ENCODE measurements at places on chromosomes 1 and 21. TPM values are rescaled to one million over a fixed set of nuclear protein-coding genes. Genes with fewer than 3 reads are reported as not detected.

- no peak for DNase-seq
Measured at GRCh38 chr1:151993084-151993733, 450 bp downstream of the S100A10 start.

- DNase-seq, result no peak
Measured at GRCh38 chr1:93614541-93614940, 67.1 kb downstream of the BCAR3 start.

DNA sequence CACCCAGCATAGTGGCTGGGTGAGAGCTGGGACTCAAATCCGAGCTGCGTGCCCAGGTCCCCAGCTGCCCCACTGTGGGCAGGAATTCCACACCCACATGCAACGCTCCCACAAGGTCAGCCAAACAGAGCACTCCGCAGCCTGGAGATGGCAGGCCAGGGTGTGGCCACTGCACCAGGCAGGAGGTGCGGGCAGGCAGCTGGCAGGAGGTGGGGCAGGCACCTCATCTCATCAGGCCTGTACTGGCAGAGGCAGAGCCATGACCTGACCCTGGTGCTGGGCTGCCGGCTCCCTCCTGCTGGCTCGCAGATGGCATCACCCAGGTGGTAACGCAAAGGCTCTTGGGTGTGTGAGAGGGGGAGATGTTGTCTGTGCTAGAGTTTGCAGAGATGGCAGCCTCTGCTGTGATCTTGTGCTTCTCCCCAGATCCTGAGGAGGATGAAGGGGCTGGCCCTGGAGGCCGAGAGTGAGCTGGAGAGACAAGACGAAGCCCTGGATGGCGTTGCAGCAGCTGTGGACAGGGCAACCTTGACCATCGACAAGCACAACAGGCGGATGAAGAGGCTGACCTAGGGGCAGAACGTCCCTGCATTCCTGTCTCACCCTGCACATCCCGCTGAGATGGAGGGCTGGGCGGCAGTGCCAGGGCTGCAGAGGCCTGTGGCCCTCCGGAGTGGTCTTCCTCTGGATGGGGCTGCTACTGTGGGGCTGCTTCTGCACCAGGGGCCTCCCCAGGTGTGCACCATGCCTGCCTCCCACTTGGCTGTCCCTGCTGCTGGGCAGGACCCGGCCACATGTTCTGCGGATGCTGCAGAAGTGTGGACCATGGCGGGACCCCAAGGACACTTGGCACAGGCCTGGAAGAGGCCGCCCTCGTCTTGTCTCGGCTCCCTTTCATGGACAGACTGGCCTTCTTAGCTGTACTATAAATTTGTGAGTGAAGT is 35.1 kb upstream of the PRSS38 start:
- no peak for DNase-seq

GRCh38 chr1:185674201-185674600 is 60.0 kb upstream of the HMCN1 start:
- DNase-seq, result no peak

DNA sequence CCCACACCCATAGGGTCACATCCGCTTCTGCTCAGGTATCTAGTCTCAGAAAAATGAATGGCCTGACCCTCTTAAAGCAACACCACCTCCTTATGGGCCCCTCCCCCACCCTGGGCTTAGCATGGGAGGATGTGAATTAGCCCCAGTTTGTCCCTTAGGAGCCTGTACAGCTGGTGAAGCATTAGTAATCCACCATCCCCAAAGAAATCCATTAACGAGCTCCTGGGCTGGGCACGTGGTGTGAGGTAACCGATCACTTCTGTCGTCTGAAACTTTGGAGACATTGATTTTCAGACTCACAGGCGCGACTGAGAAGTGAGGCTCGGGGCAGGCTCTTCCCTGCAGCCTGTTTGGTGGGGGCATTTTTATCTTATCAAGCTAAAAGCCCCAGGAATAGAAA is 10.5 kb downstream of the RASSF5 start:
- no peak for DNase-seq

GRCh38 chr21:45856906-45857305 is 124.7 kb upstream of the COL6A1 start:
- no peak for DNase-seq

- no peak for DNase-seq
Measured at GRCh38 chr21:46474382-46474781, 15.7 kb downstream of the DIP2A start.

DNA sequence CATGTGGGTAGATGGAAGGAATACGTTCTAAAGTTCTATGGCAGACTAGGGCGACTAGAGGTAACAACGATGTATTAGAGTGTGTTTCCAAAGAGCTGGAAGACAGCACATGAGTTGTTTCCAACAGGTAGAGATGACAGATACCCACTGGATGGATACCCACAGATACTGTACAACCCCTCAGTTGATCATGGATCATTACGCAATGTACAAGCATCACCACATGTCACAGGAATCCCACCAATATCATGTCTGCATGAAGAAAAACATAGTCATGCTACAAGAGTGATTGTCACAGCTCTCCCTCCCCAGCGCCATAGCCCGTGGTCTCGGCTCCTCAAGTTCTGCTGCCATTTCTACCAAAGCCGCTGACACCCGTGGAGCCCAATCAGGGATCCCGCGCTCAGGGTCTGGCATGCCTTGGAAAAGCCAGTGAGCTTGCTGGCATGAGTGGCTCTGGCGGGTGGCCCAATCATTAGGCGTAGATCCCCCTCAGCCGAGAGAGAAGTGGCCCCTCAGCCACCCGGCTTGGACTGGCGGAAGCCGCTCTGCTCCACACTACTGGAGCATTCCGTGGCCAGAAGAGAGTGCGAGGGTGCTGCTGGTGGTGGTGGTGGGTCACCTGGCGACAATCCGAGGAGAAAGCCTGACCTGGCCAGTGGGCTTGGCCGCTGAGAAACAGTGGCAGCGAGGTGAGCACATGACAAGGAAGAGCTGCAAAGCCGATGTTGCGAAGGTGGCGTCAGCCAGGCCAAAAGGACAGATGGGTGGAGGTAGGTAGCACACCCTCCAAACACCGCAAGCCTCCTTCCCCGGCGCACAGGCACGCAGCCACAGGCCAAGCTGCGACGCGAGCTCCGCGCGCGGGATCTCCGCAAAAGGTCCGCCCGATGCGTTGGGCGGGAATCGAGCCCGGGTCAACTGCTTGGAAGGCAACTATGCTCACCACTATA is 65.7 kb upstream of the FCGR2A start:
- no peak for DNase-seq

DNA sequence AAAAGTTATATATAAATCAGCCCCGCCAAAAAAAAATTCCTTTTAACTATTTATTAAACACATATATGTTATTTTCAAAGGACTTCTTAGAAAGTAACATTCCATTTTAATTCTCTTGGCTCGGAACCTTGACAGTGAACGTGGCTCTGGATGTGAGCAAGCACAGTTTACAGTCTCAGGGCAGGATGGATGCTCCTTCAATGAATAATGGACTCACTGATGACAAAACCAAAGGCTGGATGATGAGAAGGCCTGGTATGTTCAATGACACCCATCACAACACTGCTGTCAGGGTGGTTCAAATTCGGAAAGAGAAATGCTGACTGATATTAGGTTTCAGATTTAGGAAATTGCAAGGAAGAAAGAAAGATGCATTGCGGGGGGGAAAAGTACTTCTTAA is 148.8 kb downstream of the SIPA1L2 start:
- no peak for DNase-seq

DNA sequence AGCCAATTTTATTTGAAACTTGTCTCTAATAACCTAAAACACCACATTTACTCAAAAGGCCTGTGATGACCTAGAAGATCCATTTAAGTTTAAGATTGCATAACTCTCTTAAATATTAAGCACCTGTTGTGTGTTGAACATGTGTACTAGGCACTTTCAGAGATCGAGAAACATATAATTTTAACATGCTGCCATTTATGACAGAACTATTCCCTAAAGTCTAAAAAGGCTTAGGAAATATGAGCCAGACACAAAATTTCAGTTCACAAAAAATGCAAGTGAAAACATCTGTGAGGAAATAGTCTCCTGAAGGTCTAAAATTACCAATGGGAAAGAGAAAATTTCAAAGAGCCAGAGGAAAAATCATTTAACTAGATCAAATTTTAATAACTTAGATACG is 37.7 kb downstream of the CEP170 start:
- no peak for DNase-seq

NBPF19 gene
- total RNA-seq, result 3.4 TPM

FAM131C gene
- total RNA-seq, result 0.46 TPM

L1TD1 gene
- total RNA-seq, result 1.1 TPM

CFAP74 gene
- not detected for total RNA-seq

GORAB gene
- 7.5 TPM for total RNA-seq

PSRC1 gene
- 56.6 TPM for total RNA-seq
